Substantia nigra (tissue), 51 donors: ENCODE measurements at places on chromosomes 5 and 9.
A peak's percentile ranks its signal among the peaks of the same experiment; 100 is the strongest.

GRCh38 chr5:88785746-88786565 lies 97.0 kb downstream of the MEF2C start:
- DNase-seq: no peak

DNA sequence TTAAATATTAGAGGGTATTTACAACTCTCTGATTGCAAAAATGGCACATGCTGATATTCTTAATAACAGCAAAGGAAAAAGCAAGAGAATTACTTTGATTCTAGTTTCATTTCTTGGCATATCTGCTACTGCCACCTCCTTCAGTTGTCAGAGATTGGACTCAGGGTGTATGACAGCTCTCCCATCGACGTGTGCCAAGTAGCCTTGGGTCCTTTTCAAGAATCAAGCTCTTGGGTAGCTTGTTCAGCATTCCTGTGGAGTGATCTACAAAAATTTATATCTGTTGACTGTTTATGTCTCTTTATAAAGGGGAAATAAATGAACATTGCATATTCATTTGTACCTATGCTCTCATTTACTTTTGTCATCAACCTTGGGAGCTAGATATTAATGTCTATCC lies 315.6 kb downstream of the PRR16 start:
- DNase-seq: no peak

- no peak for DNase-seq
These were observed 75.2 kb downstream of the NPR3 start for GRCh38 chr5:32786311-32786710.

- DNase-seq: no peak
These were observed 1.2 kb downstream of the TENT4A start for GRCh38 chr5:6714226-6715041.

DNA sequence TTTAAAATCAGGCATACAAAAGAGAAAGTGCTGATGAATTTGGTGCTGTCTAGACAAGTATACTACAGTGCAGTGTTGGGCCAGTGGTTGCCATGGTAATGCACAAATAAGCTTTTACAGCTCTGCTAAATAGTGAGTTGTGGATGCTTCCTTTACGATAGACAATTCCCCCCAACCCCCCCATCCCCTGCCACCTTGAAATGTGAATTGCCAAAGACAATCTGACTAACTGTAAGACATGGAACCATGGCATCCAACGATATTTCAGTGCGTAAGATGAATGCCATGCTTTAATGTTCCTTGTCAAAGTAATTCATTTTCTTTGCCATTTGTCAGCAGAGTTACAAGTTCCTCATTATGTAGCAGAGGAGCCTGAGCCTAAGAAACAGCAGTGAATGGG lies 91.5 kb upstream of the NREP start:
- DNase-seq: no peak

GRCh38 chr5:167614294-167615021 lies 677.0 kb upstream of the WWC1 start:
- no peak for DNase-seq

GRCh38 chr5:7493081-7493480 lies 97.1 kb downstream of the ADCY2 start:
- no peak for DNase-seq

DNA sequence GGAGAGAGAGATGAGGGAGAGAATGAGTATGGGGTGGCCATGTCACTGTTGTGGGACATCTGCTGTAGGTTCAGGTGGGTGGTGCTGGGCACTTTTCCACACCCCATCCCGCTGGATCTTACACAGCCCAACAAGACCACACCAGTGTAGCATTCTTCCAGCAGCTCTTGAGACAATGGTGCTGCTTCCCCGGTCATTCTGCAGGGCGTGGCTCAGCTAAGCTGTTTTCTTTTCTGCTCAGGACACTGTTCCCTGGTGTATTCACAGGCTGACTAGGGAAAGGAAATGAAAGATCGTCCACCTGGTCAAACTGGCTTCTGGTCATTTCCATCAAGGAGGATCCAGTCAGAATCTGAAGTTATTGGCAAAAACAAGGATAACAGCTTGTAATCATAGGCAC lies 75.6 kb downstream of the S1PR3 start:
- no peak for DNase-seq

DNA sequence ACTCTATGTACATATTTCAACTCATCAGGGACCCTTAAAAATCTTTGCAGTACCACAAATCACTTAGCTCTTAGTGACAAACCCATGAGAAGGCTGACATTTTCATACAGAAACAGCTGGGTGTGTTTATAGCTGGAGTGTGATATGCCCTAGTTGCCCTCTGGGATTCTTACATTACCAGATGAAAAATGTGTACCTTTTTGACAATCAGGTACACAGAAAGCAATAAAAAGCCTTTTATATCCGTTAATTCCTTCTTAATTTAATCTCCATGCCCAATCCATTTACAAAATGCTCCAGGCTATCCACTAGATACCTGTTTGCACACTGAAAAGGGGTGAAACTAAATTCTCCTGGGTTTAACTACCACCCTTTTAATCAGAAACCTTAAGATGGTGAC lies 222.9 kb downstream of the KIAA0825 start:
- no peak for DNase-seq

GRCh38 chr9:104658496-104659195 lies 35.7 kb upstream of the OR13D1 start:
- DNase-seq: no peak

DNA sequence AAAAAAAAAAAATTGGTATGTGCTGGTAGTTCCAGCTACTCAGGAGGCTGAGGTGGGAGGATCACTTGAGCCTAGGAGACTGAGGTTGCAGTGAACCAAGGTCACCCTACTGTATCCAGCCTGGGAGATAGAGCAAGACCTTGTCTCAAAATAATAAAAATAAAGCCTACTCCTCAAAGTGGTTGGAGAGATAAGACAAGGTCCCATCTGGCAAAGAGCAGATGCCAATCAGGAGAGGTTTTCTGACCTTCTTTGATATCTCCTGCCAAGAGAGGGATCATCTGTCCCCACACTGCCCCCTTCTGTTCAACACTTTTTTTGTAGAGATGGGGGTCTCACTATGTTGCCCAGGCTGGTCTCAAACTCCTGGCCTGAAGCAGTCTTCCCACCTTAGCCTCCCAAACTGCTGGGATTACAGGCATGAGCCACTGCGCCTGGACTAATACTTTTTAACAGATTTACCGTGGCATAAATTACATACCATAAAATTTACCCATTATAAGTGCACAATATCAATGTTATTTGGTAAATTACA lies 64.7 kb downstream of the SH3PXD2B start:
- DNase-seq: no peak

GRCh38 chr5:66897356-66897755 lies 299.2 kb downstream of the CD180 start:
- no peak for DNase-seq

GRCh38 chr9:98108531-98109031 lies 10.4 kb downstream of the TRIM14 start:
- no peak for DNase-seq

DNA sequence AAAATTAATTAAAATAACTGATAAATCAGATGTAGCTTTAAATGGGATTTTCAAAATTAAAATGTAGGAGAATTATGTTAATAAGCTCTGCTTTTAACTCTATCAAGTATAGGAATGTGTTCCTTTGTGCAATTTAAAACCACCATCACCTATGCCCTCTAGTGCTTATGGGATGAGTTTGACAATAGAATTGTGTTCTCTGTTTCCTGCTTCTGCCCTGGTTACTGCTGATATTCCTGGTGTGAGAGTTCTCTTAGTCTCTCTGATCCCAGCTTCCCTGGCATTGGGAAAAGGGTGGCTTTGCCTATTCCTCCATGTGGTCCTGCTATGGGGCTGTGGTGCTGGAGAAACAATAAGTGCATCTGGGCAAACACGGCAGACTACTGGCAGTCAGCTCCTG lies 8.1 kb downstream of the LRRTM2 start:
- DNase-seq: no peak

DNA sequence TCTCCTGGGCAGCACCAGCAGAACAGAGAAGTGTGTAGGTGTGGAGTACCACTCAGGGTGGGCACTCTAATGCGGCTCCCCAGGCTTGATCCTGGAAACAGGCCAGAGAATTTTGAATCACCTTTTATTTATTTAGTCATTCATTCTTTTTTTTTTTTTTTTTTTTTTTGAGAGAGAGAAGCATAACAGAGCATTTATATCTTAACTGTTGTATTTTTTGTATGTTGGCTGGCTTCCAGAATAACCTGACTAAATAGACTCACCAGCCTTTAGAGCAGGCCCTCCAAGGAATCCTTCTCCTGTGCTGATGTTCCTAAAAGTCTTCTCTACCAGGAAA lies 153.4 kb downstream of the PIK3R1 start:
- DNase-seq: no peak

DNA sequence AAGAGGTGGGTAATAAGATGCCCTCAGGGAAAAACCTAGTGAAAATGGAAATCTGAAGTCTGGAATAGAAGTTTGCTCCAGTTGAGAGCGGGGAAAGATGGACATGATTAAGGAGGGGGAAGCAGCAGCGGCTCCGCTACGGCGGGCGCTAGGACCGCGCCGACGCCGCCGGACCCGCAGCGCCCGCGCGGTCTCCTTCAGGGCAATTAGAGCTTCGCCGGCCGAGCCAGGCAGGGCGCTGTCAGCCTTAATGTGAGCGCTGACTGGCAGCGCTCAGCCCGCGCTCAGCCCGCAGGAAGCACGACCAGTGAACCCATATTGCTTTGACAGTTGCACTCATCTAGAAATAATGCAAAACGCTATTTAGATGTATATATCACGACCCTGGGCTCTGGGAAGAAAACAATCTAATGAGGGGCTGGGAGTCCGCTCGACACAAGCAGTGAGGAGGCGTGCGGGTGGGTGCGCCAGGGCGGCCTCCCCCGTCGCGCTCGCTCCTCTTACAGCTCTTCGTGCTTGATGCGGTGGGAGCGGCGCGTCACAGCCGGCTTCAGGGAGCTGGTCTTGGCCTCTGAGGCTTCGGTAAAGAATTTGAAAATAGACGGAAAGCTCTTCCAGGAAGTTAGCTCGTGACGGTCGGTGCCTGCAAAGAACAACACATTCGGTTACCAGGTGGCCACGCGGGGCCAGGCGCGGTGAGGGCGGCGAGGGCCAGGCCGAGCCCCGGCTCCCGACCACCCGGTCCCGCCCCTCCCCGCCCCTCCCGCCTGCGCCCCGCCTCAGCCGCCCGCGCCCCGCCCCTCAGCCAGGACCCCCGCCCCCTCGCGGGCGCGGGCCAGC lies 37.7 kb downstream of the NR2F1 start:
- peak; percentile 87 for DNase-seq

DNA sequence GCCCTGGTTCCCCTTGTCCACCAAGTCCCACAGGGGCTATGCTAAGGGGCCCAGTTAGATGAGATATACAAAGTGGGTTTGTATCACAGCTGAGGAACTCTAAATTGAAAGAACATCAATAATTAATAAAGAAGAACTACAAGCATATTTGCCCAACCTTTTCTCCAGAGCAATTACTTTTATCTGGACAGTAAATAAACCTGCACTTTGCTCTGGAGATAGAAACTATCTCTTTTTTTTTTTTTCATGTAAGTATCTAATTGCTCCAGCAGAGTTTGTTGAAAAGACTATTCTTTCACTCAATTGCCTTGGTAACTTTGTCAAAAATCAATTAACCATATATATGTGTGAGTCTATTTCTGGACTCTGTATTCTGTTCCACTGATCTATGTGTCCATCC lies 6.0 kb upstream of the CDKN2AIPNL start:
- no peak for DNase-seq

DNA sequence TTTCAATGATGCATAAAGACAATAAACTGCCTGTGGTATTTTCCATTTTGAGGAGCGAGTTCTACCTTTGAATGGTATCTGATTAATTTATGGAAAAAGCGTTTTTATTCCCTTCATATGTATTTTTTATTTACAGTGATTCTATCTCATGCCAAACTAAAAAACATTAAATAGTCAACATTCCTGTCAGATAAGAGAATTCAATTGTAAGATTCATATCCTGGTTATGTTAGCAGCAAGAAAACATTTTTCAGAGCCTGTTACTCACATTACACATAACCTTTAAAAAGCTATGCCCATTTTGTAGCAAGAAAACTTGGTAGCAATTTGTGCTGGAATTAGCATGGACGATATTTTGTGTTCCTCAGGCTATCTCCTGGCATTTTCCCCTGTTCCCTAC lies 55.1 kb upstream of the PRLR start:
- DNase-seq: no peak

DNA sequence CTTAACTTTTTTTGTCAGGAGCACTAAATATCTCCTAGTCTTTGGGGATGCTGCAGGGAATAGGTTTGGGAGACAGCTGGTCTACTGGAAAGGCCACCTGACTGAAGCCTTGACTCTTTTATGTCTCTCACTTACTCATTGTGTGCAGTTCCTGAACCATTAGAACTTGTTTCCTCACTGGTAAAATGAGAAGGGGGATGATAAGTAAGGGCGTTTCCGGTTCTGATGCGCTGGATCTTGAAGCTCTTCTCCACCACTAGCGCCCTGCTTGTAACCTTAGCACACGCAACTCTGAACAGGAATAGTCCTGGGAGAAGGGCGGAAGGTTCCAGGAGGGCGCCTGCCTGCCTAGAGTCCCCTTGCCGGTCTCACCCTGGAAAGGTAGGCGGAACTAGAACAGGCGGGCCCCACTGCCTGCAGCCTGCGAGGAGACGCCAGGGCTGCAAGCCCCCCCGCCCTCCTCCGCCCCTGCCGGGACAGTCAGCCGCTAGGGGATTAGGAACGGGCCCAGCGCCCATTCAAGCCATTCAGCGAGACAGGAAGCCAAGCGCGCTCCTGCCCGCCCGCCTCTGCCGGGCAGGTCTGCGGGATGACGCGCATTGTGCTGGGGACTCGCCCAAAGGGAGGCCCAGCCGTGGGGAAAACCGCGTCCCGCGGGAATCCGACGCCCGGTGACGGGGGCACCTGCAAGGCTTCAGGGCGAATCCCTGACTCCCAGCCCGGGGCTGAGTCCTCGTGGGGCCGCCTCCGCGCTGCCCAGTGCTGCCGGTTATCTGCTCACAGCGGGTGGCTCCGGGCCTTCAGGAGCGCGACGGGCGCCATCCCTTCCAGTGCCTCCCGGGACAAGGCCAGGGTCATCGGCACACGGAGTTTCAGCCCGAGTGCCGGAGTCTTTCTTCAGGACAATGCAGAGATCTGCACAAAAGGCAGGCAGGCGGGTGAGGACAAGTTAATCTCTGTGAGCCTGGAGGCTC lies 44.0 kb upstream of the XPA start:
- no peak for DNase-seq

DNA sequence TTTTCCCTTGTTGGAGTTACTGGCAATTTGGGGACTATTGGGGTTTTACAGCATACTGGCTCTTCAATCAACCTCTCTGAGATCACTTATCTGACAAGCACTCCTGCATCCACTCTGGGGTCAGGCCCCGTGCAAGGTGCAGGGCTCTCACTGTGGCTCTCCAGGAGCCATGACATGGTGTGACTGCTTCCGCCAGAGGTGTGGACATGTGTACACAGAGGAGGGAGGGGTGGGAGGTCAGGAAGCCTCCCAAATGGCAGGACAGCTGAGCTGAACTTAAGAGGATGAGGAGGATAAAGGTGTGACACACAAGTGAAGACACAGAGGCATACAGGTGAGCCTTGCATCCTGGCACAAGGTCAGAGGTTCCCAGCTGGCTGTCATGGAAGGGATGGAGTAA lies 24.3 kb downstream of the SHB start:
- no peak for DNase-seq
